ENCODE measurements at places on chromosomes 4 and X.

DNA sequence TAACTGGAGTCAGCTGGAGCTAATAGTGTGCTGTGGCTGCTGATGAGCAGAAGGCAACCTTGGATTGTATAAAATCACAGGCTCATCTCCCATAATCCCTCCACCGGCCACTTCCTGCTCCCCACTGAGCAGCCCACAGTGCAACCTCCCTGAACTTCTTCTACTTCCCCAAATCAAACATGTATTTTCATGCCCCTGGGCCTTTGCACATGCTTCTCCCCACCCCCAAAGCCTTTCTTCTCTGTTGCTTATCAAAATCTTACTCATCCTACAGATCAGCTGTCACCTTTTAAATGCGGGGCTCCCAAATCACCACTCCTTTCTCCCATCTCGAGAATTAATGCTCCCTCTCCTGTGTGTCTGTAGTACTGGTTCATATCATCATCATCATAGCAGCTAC lies 35.8 kb downstream of the RHOH start:
- no peak for DNase-seq

DNA sequence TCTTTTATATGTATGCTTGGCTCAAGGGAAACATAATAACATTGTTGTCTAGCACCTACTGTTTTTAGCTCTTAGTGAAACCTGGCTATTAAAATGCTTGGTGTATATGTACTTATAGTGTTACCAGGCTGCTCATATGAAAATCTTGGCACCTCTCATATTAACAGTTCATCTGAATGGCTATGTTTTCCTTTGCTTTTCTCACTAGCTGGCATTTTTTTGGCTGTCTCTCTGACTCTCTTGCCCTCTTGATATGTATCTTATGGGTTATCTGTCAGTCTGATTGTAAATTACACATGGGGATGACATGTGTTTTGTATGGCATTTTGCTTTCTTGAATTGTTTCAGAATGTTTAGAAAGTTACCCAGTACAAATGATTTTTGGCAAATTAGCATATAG lies 158.0 kb downstream of the ARHGAP24 start:
- DNase-seq, result no peak

DNA sequence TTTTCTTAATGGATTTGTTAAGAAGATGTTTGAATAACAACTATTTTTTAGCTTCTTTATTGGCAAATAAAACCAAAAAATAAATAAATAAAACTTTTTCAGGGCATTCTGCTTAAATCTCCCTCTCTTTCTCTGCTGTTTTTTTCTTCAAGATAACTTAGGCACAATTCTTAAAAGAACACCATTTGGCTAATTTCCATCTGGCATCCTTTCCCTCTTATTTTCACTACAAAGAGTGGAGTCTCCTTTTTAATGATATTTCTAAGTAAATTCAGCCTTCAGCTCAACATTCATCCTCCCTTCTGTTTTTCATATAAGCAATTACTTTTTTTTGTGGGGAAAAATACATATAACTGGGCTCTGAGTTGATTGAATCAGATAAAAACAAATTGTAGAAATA lies 88.1 kb downstream of the PCDH7 start:
- DNase-seq, result no peak

- no peak for DNase-seq
These were observed 367.6 kb upstream of the AGA start for GRCh38 chr4:177809791-177810190.

DNA sequence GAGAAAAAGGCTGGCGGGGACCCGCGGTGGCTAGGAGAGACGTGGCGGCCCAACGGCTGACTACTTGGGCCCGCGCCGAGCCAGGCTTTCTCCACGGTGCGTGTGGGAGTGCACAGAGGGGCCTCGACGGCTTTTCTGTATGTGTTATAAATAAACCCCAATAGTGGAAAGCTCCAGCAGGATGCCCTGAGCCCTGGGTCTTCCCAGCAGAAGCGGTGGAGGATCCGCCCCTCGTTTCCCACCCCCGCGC lies 268 bp upstream of the PRRG1 start:
- no peak for DNase-seq

DNA sequence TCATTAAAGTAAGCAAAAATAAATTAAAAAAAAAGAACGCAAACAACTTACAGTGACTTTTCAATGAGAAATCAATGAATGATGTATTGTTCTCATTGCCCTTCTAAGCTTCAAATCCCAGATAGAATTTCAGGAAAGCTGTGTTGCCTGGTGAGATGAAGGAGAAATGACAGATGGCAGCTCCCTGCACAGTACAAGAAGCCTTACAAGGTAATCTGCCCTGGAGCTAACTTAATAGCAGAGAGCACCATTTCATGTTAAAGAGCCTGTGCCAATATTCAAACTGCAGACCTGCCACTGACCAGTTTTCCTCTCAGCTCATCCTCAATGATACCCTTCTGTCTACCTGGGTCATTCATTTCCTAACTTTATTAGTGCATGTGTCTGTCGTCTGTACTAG lies 54.0 kb downstream of the GC start:
- no peak for DNase-seq

- DNase-seq, result peak; percentile 93
These were observed at the start of gene LSM6 for GRCh38 chr4:146175541-146176453. LSM6 (plus strand) TSS chr4:146175718; CDS start chr4:146182922, 7,204 bp downstream.

GRCh38 chrX:123210252-123210651 lies 26.2 kb downstream of the GRIA3 start:
- DNase-seq, result no peak

GRCh38 chr4:165355900-165356300 lies 22.9 kb upstream of the CPE start:
- no peak for DNase-seq

GRCh38 chrX:123736333-123736921 lies 3.6 kb upstream of the THOC2 start:
- DNase-seq, result no peak

DNA sequence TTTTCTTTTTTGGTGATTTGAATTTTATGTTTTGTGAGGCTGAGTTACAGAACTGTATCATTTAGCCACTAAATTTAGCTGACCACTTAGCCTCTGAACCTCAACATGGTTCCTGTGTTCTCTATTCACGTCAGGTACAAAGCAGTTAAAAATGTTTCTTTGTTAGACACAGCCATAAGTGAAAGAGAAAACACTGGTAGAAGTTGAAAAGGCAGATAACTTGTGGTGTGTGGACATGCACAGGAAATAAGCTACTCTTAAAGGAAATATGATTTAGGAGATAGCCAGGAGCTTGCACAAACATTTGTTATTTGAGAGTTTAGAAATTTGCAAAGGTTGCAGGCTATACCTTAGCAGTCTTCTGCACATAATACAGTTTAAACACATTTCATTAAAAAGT lies 171.0 kb upstream of the RPS6KA3 start:
- no peak for DNase-seq

- DNase-seq, result no peak
These were observed 142.4 kb upstream of the GLRA2 start for GRCh38 chrX:14386981-14387380.

- no peak for DNase-seq
These were observed 353.7 kb upstream of the SLC7A11 start for GRCh38 chr4:138595731-138596460.
